Left renal cortex interstitium (tissue), 4 donors: ENCODE measurements at places on chromosomes 5 and 9. TPM values are rescaled to one million over a fixed set of nuclear protein-coding genes. Genes with fewer than 3 reads are reported as not detected.

The ARHGEF37 gene
- polyA plus RNA-seq: 5.3 TPM

The PCDHGA1 gene
- polyA plus RNA-seq: 1.0 TPM

The RASGRF2 gene
- polyA plus RNA-seq: 2.3 TPM

The EIF4E1B gene
- 0.07 TPM for polyA plus RNA-seq

The HTR1A gene
- polyA plus RNA-seq: not detected

The ADAMTS2 gene
- 11.5 TPM for polyA plus RNA-seq

The PRR16 gene
- polyA plus RNA-seq: 5.4 TPM

The FSTL4 gene
- 0.99 TPM for polyA plus RNA-seq

The SLC34A1 gene
- 220 TPM for polyA plus RNA-seq

DNA sequence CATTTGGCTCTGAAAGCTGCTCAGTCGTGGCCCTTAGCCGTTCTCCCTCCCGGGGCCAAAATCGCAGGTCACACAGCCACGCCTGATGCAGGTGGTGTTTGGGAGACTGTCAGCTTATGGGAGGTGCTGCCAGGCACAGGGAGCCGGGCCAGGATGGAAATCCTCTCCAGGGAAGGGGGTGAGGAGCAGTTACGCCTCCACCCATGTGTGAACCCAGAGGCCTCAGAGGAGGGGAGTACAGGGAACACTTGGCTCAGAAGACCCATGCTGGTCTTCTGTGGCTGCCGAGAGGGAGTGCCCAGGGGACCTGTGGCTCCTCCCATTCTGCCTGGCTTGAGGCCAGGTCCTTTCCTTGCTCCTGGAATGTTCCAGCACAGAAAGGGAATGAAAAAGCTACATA lies 3.6 kb upstream of the OLFM1 start:
- DNase-seq: no peak

DNA sequence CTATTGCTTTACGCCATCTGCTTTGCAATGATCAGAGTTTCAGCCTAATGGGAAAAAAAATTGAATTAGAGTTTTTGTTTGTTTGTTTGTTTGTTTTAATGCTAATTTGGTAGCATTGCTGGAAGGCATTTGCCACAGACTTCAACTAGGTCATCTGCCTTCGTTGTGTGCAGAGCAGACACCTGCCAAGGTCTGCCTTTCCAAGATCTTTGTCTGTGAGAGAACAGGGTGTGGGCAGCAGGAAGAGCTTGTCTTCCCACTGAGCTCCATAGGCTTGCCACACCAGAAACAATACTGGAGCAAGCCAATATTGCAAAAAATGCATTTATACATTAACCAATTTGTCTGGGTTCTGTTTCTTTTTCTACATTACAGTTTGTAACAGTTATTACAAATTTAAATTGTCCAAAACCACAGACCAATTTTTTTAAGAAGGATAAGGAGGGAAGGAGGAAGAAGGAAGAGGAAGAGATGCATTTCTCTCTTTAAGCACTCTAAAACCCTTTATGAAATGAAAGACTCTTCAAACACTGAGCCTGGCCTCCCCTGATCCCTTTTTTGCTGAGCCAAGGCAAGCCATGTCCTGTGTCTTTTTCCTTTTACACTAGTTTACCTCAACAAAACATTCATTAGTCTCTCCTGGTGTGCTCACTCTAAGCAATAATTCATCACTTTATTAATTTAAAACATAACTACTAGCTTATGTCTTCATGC lies 210.5 kb downstream of the SNX18 start:
- no peak for DNase-seq

GRCh38 chr5:145068721-145069120 lies 766.4 kb downstream of the PRELID2 start:
- DNase-seq: no peak

- no peak for DNase-seq
Measured at GRCh38 chr5:380701-381309, 59.3 kb downstream of the AHRR start.

- no peak for DNase-seq
Measured at GRCh38 chr5:175202463-175203068, 241.4 kb downstream of the DRD1 start.

GRCh38 chr9:125911861-125912644 lies 164.9 kb downstream of the PBX3 start:
- DNase-seq: no peak

- no peak for DNase-seq
Measured at GRCh38 chr9:34237836-34238235, 59.0 kb downstream of the UBAP1 start.

GRCh38 chr9:129324808-129325502 lies 146.9 kb upstream of the IER5L start:
- DNase-seq: no peak

DNA sequence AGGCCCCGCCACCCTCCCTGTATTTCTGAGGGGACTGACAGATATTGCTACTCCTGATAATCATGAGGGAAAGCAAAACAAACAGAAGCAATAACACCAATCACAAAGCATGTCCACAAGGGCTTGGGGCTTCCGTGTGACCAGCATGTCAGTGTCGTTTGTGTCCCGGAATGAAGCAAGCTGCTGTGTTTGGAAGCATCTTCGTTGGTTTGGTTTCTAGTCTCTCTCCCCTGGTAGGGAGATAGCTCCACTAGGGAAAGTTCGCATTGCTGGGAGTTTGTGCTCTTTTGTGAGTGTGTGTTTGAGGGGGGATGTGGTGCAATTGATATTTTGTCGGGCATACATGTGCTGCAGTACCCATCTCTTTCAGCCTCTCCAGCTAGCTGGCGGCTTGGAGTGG lies 1.4 kb downstream of the GRIA1 start:
- DNase-seq: no peak

DNA sequence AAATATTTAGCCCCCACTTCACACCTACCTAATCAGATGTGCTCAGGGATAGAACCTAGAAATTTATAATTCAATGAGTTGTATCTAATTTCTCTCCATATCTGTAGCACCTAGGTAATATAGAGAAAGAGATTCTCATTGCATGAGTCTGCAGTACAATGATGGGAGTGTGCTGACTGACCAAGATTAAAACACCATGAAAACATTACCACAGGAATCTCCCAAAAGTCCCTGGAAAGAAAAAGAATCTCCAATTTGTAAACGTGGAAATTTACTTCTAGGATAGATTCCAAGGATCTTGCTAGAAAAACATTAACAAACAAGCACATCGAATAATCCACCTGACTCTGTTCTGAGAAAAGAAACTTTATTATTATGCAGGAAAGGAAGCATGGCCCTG lies 45.0 kb upstream of the DMRTA1 start:
- no peak for DNase-seq

- DNase-seq: no peak
Measured at GRCh38 chr5:73233461-73234203, 60.6 kb downstream of the TMEM174 start.
